ENCODE measurements at places on chromosomes 16 and 17. TPM values are rescaled to one million over a fixed set of nuclear protein-coding genes. Genes with fewer than 3 reads are reported as not detected.

SLFN14 gene
- not detected for total RNA-seq

CACNG4 gene
- total RNA-seq, result 2.6 TPM

CTRB1 gene
- not detected for total RNA-seq

DNA sequence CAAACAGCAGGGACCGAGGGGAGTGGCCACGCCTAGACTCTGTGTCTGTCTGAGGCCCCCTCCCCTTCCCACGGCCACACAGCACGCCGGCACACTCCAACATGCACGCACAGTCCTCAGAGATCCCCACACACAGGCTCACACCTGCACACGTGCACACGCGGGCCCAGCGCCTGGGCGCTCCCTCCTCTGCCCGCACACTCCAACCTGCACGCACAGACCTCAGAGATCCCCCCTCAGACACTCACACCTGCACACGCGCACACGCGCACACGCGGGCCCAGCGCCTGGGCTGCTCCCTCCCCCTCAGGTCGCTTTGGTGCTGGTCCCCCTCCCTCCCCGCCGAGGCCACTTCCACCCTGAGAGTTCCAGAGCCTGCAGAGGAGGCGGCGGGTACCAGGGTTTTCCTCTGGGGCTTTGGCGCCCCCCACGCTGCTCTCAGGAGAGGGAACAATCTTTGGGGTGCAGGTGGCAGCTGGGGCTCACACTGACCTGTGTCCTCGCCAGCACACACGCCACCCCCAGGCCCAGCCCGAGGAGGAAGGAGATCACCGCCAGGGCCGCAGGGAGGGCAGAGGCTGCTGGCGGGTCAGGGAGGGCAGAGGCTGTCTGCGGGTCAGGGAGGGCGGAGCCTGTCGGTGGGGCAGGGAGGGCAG, 1.6 kb downstream of the CD7 start:
- H3K4me3 ChIP-seq, result no peak overlapping the region
- peaks cover 14% of the 10 kb centered on the region for H3K27me3 ChIP-seq
- DNase-seq, result no peak

DNA sequence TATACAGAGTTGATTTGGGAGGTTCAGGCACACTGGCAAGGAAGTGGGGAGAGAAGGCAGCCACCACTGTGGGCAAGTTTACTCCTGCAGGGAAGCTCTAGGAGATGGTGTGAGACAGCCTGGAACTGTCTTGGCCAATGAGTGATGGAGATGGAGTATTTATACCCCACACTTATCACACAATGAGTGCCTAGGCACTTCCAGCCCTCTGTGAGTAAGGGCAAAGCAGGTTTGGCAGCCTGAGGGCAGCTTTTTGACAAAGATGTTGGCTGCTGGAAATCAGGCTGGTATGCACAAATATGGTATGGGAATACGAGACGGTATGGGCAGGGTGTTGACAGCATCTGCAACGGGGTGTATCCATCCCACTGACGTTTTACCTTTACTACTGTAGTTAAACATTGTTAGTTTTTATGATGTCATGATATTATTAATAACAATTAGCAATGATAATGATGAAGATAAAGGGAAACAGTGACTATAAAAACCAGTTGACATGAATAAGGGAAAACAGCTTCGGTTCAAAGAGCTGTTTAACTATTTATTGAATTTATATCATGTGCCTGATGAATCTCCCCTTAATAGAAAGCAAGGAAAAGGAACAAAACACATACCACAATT, 149.9 kb downstream of the CDK5R1 start:
- H3K27me3 ChIP-seq, result no peaks in the 10 kb centered on the region
- no peaks in the 10 kb centered on the region for H3K36me3 ChIP-seq
- no peak overlapping the region for H3K27ac ChIP-seq
- no peaks in the 10 kb centered on the region for H3K4me1 ChIP-seq

- DNase-seq, result no peak
- H3K27ac ChIP-seq, result no peak overlapping the region
- H3K36me3 ChIP-seq, result no peaks in the 10 kb centered on the region
- no peak overlapping the region for H3K4me3 ChIP-seq
- no peaks in the 10 kb centered on the region for H3K27me3 ChIP-seq
- no peaks in the 10 kb centered on the region for H3K4me1 ChIP-seq
These were observed 6.8 kb downstream of the KIF19 start for GRCh38 chr17:74332763-74333283.

DNA sequence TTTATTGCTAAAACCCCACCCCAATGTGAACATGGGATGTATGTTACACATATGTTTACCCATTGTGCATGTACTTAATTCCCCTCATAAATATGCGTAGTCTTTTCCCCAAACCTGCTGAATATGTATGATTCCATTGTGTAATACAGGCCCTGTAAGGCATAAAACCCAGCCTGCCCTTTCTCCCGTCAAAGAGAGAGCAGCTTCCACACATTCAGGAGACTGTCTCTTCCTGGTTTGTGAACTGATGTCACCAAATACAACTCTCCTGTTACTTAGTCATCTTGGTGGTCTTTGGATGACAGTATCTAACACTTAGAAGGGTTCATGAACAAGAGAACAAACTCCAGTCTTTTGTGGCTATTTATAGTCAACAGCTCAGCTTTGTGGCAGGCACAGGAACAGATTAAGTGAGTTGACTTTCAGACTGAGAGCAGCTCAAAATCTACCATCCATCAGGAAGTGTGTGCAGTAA, 24.7 kb upstream of the TMC7 start:
- no peaks in the 10 kb centered on the region for H3K27me3 ChIP-seq
- H3K4me3 ChIP-seq, result no peak overlapping the region
- no peak for DNase-seq

DNA sequence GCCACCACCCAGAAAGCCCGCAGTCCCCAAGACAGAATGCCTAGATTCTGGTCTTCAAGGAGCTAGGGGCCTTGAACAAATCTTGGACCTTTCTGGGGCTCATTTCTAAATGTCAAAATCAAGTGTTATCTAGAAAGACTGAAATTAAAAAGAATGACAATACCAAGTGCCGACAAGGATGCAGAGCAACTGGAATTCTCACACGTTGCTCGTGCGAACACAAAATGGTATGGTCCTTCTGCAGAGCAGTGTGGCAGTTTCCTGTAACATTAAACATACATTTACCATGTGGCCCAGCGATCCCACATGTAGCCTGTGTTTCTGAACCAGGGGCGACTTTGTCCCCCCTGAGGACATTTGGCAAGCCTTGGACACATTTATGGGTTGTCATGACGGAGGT, 137.9 kb downstream of the GAS7 start:
- H3K27me3 ChIP-seq, result no peaks in the 10 kb centered on the region
- no peak for DNase-seq
- no peaks in the 10 kb centered on the region for H3K4me1 ChIP-seq
- H3K4me3 ChIP-seq, result peak overlapping the region; percentile 8
- H3K36me3 ChIP-seq, result no peaks in the 10 kb centered on the region

GRCh38 chr17:47704116-47704515, 10.2 kb downstream of the TBKBP1 start:
- no peaks in the 10 kb centered on the region for H3K27me3 ChIP-seq
- H3K4me3 ChIP-seq, result no peak overlapping the region
- no peaks in the 10 kb centered on the region for H3K4me1 ChIP-seq
- no peaks in the 10 kb centered on the region for H3K36me3 ChIP-seq
- DNase-seq, result no peak

DNA sequence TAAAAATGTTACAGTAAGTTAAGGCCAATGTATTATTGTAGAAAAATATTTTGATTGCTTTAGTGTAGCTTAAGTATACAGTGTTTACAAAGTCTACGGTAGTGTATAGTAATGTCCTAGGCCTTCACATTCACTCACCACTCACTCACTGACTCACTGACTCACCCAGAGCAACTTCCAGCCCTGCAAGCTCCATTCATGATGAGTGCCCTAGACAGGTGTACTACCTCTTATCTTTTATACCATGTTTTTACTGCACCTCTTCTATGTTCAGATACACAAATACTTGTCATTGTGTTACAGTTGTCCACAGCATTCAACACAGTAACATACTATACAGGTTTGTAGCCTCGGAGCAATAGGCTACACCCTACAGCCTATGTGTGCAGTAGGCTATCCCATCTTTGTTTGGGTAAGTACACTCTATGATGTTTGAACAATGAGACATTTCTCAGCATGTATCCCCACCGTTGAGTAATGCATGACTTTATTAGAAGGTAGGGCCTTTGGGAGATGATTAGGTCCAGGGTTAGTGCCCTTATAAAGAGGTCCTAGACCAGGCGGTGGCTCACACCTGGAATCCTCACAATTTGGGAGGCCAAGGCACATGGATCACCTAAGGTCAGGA, 117.8 kb downstream of the SLC39A11 start:
- no peaks in the 10 kb centered on the region for H3K36me3 ChIP-seq
- H3K4me1 ChIP-seq, result no peaks in the 10 kb centered on the region
- H3K27me3 ChIP-seq, result no peaks in the 10 kb centered on the region
- H3K4me3 ChIP-seq, result no peak overlapping the region
- H3K27ac ChIP-seq, result no peak overlapping the region

GRCh38 chr17:73234736-73235135, 26.9 kb downstream of the CPSF4L start:
- no peak overlapping the region for H3K4me3 ChIP-seq
- H3K27ac ChIP-seq, result no peak overlapping the region
- H3K27me3 ChIP-seq, result no peaks in the 10 kb centered on the region

GRCh38 chr17:83159204-83160049, 80.0 kb downstream of the METRNL start:
- H3K36me3 ChIP-seq, result no peaks in the 10 kb centered on the region
- H3K4me1 ChIP-seq, result no peaks in the 10 kb centered on the region
- H3K4me3 ChIP-seq, result no peak overlapping the region
- no peaks in the 10 kb centered on the region for H3K27me3 ChIP-seq

- H3K4me3 ChIP-seq, result no peak overlapping the region
- DNase-seq, result no peak
- H3K27ac ChIP-seq, result no peak overlapping the region
- H3K27me3 ChIP-seq, result no peaks in the 10 kb centered on the region
These were observed 52.3 kb upstream of the ADCY7 start for GRCh38 chr16:50213939-50214519.

- no peaks in the 10 kb centered on the region for H3K4me1 ChIP-seq
- no peaks in the 10 kb centered on the region for H3K36me3 ChIP-seq
- peak; percentile 82 for DNase-seq
- H3K27me3 ChIP-seq, result no peaks in the 10 kb centered on the region
- peak overlapping the region; percentile 8 for H3K4me3 ChIP-seq
These were observed 91.5 kb upstream of the TMEM97 start for GRCh38 chr17:28227316-28228108.

DNA sequence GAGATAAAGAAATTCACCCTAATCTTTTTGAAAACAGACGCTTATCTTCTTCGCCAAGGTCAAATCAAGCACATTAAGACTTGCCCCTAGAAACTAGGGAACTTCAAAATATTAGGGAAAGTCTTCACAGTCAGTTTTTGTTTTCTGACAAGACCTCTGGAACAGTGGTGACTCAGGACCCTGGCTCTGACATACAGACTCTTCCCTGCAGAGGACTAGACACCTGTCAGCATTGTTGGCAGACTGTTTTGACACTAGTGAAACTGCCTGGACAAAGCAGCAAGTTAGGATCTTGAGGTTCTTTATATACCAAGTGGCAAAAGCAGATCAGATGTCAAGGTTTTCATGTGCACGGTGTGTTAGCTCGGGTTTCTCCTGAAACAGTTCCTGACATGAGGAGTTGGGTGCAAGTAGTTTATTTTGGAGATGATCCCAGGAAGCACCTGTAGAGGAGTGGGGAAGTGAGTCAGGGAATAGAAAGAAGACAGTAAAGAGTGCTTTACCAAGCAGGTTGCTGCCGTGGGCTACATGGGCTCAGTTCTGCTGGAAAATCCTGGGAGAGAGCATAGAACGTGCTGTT, 182.0 kb upstream of the IRX5 start:
- no peak overlapping the region for H3K4me3 ChIP-seq
- no peaks in the 10 kb centered on the region for H3K4me1 ChIP-seq
- H3K27ac ChIP-seq, result no peak overlapping the region
- H3K36me3 ChIP-seq, result no peaks in the 10 kb centered on the region
- H3K27me3 ChIP-seq, result no peaks in the 10 kb centered on the region

DNA sequence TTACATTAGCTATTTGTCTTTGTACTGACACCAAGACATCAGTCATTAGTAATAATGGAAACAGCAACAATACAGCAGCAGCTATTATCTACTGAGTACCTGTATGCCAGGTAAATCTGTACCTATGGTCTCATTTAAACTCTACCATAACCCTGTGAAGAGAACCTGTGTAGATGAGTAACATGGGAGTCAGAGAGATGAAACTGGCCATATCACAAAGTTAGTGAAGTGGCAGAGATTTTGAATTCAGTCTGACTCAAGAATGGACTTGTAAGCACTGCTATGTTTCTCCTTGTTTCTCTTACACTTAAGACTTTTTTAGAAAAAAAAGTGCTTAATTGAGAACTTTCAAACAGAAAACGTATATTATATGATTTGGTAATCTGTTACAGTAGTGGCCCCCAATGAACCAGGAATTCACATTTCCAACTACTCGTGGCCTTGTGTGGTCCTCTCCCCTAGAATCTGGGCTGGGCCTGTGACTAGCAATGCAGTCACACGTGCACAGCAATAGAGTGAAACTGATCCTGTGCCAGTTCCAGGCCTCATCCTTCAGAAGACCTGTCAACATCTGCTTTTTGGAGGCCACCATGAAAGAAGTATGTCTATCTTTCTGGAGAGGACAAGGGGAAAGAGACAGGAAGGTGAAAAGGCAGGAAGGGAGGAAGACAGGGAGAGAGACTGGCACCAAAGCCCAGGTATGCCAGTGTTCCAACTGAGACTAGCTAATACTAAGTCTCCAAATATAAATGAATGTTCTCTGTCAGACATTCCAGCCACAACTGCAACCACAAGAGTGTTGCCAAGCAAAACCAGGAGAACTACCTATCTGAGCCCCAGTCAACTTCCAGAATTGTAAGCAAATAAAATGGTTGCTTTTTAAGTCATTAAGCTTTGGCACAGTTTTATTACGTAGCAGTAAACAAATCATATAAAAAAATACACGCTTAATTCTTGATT, 12.0 kb downstream of the CRLF3 start:
- no peaks in the 10 kb centered on the region for H3K36me3 ChIP-seq
- no peak for DNase-seq
- no peaks in the 10 kb centered on the region for H3K4me1 ChIP-seq
- H3K27ac ChIP-seq, result peak overlapping the region; percentile 48
- H3K27me3 ChIP-seq, result no peaks in the 10 kb centered on the region

DNA sequence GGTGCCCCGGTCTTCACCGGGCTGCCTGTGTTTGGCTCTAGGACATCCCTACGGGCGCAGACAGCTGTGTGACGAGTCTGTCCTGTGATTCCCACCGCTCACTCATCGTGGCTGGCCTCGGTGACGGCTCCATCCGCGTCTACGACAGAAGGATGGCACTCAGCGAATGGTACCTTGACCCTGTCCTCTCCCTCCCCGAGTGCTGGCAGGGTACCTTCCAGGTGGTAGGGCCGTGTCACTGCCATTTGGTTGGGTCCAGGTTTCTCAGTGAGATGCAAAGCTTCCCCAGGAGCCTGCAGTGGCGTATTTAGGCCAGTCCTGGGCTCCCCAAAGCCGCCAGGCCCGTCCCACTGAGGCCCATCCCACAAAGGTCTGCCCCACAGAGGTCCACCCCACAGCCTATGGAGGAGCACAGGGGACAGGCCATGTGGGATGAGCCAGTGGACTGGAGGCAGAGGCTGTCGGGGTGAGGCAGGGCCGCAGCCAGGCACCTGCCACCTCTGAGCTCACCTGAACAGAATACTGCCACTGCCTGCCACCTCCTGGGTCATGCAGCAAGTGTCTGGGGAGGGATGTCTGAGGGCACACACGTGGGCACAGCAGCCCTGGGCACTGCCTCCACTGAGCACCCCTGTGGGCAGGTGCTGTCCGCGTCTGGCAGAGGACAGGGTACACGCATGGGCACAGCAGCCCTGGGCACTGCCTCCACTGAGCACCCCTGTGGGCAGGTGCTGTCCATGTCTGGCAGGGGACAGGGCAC, 31.4 kb upstream of the CHMP6 start:
- peaks cover 15% of the 10 kb centered on the region for H3K4me1 ChIP-seq
- H3K4me3 ChIP-seq, result peak overlapping the region; percentile 37
- no peak for DNase-seq
- H3K27ac ChIP-seq, result peak overlapping the region; percentile 90

GRCh38 chr16:57645691-57646387, 17.4 kb downstream of the ADGRG1 start:
- H3K36me3 ChIP-seq, result no peaks in the 10 kb centered on the region
- no peak overlapping the region for H3K4me3 ChIP-seq
- peaks cover 6% of the 10 kb centered on the region for H3K4me1 ChIP-seq
- H3K27ac ChIP-seq, result peak overlapping the region; percentile 92

Data from breast epithelium (tissue), 4 donors.